ENCODE measurements at places on chromosomes 3 and 15. TPM values are rescaled to one million over a fixed set of nuclear protein-coding genes. Genes with fewer than 3 reads are reported as not detected.

The REC114 gene
- not detected for total RNA-seq

The CYP1A1 gene
- 8.5 TPM for total RNA-seq

The TTLL13 gene
- under 0.01 TPM for total RNA-seq

DNA sequence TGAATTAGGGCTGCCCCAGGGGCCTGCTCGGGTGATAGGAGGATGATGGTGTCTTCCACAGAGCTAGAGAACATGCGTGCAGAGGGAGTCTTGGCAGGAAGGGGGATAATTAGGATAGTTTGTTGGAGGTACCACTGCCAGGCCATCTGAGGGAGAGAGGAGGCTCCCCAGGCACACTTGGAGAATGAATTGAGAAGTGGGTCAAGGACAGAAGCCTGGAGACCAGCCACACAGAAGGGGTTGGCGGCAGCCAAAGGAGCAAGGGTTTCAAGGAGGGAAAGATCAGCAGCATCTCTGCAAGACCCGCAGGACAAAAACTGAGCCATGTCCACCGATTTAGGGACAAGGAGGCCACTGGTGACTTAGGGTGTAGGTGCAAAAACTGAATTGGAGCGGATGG lies 6.9 kb downstream of the SLC28A1 start:
- no peak for DNase-seq

DNA sequence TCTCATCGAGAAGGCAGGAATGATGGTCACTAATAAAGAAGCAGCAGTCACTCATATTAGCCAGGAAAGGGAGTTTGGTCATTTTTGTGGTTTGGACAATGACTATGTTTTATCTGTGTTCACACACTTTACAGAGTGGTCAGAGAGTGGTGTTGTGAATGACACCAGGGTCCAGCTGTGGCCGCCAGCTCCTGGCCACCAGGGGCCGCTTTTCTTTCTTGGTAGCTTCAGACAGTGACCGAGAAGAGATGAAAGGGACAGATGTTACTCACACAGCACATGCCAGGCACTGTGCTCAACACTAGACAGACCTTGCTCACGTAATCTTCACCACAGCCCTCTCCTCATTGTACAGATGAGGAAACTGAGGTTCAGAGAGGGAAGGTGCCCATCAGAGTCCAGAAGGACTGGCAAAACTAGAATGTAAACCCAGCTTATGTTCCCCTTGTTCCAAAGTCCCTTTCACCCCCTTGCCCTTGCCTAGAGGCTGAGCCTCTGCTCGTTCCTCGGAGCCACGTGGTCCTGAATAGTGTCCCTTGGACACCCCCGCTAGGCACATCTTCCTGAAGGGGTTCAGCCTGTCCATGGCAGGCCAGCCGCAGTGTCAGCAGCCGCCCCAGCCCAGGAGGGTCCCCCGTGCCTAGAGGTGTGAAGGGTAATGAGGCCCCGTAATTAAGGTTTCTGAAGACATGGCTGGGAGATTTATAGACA lies 55.6 kb downstream of the CYP11A1 start:
- DNase-seq = peak; percentile 41

- DNase-seq = no peak
These were observed 40.9 kb upstream of the PTPN23 start for GRCh38 chr3:47339951-47340350.

GRCh38 chr15:43440721-43441281 lies 52.2 kb downstream of the TP53BP1 start:
- peak; percentile 95 for DNase-seq

DNA sequence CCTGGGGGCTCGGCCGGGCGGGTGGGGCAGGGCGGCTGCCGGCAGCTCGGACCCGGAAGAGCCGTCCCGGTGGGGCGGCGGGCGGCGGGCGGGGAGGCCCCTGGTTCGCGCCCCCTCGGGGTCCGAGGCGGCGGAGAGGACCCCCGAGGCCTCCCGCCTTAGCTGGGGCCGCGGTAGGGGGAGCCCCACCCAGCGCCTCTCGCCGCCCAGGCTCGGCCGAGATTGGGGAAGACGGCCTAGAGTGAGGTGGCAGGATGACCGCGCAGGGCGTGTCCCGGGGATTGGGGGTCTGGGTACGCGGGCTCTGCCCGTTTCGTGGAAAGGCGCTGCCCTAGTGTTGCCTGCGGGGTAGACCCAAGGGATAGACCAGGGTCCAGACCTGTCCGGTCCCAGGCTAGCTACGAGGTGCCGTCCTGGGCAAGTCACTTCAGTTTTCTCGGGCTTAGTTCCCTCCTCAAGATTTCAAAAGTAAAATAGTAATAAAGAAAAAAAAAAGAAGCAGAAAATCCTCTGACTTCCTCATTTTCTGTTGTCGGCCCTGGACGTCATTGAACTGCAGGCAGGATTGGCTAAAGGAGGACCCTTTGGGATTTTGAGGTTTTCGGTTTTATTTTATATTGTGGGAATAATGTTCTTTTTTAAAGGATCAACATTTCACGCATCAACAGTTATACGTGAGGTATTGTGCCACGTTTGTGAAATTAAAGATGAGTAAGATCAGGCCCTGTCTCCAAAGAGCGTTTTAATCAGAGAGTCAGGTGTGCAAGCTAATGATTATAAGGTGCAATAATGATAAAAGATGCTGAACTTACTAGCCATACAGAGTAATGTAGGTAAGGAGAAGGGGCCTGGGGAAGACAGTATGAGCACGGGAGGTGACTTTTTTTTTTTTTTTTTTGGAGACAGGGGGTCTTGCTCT lies 679 bp downstream of the IQGAP1 start:
- peak; percentile 64 for DNase-seq

The UPK1B gene
- not detected for total RNA-seq

The HHATL gene
- not detected for total RNA-seq

The ALG3 gene
- 15.5 TPM for total RNA-seq

The CCDC33 gene
- total RNA-seq = not detected

All from lung microvascular endothelial cell (primary cell).